ENCODE measurements at places on chromosomes 5 and 9.

DNA sequence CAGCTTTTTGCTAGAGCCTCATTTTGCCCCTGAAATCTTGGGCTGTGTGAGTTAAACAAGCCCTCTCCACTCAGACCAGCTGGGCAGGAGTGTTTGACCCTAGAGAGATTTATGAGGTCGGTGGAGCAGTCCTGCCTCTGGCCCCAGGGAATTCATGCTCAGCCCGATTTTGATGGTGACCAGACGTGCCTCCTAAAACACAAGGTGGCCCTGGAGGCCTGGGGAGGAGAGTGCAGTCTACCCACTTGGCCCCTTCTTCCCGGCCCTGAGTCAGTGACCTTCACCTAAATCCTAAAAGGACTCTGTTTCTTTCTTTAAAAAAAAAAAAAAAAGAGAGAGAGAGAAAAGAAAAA lies 86.6 kb upstream of the SAP30L start:
- no peak for DNase-seq

GRCh38 chr5:154159343-154159742 lies 31.2 kb upstream of the GALNT10 start:
- no peak for DNase-seq

GRCh38 chr5:55897905-55898304 lies 46.7 kb downstream of the IL31RA start:
- no peak for DNase-seq

GRCh38 chr5:16455668-16456067 lies 9.9 kb downstream of the ZNF622 start:
- no peak for DNase-seq

DNA sequence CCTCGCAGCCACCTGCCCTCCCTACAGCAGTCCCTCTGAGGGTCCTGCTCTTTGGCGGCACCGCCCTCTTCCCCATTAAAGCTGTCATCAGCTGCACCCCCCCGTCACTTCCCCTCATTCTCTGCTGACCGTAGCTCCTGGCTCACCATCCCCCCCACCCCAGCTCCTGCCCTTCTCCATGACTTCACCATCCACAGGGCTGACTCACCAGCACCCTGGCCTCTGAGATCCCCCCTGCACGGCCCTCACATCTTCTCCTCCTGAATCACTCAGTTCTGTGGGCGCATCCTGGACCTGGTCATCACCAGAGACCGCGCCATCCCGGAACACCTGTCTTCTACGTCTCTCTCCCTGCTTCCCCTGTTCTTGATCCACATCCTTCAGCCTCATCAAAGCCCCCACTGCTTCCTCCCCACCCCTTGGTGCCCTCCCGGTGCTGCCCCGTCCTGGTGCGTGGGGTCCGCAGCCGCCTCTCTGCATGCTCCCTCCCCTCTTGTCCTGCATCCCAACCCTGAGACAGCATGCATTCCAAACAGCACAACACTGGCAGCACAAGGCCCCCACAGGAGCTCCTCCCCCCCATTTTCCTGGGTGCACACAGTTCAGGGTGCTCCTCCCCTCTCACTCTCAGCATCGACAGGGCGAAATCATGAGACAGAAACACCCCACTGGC lies 12.9 kb downstream of the FLT4 start:
- no peak for DNase-seq

DNA sequence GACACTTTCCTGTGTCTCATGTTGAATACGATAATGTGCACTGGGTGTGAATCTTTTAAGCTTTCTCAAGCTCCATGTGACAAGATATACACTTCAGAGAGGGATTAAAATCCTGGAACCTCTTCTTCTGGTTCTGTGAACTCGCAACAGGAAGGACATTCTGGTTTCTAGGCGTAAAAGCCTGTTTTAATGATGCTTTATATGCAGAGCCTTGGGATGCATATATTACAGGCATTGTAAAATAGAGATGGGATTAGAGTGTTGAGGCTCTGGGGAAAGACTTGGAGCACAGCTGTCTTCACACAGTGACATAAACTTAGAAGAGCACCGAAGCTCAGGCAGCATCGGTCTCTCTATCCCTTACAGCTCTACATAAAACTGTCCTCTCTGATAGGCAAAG lies 107.7 kb upstream of the SV2C start:
- no peak for DNase-seq

DNA sequence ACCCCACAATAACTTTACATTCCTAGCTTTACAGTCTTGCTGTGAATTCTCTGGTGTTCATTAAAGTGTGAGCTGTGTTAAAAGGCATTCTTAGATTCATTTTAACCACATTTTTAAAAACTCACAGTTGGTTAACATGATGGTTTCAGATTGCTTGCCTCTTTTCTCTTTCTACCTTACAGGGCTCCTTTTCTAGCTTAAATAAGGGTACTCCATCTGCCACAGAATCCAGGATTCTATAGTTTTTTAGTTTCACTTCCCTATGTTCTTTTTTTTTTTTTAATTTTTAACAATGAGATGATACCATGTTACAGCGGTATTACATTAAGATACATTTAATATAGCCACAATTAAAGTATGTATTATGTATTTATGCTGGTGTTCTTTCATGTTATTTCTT lies 3.9 kb upstream of the FBXO4 start:
- no peak for DNase-seq
